ENCODE measurements at places on chromosomes 11 and 22.

DNA sequence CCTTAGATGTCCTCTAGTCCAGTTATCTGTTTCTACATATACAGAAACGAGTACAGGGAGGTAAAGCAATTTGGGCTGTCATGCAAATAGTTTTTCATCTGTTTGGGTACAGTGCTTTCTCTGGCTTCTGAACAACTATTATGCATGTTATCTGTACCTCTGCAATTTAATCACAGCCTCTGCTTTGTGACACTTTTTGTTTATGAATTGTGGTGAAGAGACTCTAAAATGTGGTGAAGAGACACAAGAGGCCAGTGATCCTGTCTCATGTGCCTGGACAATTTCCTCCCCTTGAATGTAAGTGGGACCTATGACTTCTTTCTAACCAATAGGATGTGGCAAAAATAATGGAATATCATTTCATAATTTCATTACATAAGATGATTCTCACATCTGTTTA is 130.3 kb upstream of the ARHGAP42 start:
- DNase-seq = no peak

GRCh38 chr11:111731821-111732220 is 34.4 kb downstream of the PPP2R1B start:
- DNase-seq = no peak

GRCh38 chr11:64343767-64344559 is 4.0 kb downstream of the CCDC88B start:
- DNase-seq = no peak

DNA sequence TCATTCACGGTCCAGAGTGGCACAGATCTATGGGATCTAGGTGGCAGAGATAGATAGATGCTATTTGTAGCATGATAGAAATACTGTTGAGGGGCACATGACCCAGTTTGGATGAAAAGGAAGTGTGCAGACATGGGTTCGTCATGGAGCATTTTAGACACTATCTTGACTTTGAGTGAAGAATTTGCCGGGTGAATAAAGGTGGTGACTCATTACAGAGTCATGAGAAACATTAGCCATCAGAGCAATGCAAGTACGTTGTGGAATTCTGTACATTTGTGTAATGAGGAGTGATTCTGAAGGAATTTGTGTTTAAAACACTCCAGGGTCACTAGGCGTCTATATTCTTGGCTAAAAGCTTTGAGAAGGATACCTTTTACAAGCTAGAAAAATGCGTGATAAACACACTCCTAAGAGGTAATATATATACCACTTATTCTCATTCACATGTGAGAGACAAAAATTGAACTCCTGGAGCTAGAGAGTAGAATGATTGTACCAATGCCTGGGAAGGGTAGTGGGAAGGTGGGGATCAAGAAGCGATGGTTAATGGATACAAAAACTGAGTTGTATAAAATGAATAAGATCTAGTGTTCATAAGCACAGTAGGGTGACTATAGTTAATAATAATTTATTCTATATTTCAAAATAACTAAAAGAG is 593.7 kb upstream of the LUZP2 start:
- no peak for DNase-seq

GRCh38 chr11:18264677-18265555 is 1.1 kb upstream of the SAA1 start:
- no peak for DNase-seq

DNA sequence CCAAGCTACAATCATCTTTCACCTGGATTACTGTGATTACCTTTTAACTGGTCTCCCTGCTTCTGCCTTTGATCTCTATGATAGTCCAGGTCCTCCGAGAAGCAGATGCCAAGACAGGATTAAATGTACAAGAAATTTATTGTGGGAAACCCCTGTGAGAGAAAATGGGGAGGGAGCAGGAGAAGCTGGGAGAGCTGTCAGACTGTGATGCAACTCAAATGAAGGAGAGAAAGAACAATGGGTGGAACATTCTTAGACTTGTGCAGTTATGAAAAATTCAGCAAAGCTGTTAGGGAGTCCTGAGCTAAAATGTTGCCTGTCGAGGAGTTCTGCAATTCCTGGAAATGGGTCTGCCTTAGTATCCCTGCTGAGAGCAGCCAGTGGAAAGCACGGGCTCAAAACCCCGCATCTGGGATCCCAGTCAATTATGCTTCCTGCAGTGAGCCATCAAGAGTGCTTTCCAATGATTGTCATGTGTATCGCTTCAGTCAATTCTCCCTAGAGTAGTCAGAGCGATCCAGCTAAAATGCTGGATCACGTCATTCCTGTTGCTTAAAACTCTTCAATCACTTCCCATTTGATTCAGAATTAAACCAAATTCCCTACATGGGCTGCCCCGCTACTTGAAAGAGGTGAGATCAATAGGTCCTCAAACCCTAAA is 16.5 kb upstream of the CSTF3 start:
- no peak for DNase-seq

DNA sequence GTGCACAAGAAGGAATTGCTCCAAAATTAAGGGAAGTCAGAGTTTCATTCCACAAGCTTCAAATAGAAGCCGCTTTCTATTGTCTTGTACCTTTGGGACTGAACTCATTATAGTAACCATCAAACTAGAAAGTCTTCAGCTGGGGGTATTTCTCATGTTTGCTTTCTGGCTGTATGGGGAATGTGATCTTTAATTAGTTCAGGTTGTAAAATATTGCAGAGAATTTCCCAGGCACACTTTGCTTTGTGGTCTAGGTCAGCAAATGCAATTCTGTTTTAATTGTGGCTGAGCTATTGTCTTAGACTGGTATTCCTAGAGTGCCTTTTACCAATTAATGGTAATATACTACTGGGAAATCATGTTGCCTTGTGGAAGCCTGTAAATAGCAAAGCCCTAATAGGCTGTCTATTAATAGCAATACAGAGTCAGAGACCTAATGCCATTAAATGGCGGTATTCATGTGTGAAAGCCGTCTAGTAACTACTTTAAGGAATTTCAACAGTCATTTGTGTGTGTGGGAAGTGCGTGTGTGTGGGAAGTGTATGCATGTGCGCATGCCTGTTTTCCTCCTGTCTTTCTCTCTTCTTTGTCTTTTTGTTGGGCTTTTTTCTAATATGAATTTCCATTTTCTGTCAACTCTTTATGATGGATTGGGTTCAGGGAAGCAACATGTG is 276.6 kb downstream of the FAT3 start:
- no peak for DNase-seq

DNA sequence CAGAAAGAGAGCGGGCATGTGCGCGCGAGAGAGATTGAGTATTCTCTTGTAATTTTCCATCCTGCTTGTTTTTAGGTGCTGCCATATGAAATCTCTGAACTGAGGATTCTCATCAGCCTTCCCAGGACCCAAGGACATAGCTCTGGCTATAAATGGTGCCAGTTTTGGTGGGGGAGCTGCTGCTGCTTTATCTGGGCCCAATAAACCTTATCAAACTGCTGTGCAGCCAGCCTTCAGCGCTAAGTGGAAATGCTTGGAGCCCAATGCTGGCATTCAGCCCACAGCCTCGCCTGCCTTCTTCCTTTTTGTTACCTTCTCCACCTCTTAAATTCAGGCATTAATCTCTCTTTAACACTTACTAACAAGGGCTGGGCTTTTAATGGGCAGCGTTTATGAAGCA is 2.4 kb upstream of the ZBTB16 start:
- DNase-seq = peak; percentile 49

DNA sequence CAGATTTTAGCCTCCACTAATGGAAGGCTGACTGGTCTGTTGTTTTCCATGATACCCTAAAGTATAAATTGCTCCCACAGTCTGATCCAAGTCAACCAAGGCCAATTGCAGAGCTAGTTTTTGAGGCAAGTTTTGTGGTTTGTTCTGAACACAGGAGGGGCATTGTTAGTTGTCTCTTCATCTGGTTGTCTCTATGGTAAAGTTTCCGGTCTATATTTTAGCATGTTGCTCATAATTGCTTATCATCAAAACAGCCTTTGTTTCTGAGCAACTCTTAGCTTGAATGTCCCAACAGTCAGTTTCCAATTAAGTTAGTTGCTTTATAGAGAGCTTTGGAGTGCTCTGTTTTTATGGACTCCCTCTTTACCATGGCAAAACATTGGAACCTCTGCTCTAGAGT is 217.6 kb upstream of the CARD18 start:
- no peak for DNase-seq

GRCh38 chr22:32922186-32922585 is 120.7 kb downstream of the TIMP3 start:
- DNase-seq = no peak

DNA sequence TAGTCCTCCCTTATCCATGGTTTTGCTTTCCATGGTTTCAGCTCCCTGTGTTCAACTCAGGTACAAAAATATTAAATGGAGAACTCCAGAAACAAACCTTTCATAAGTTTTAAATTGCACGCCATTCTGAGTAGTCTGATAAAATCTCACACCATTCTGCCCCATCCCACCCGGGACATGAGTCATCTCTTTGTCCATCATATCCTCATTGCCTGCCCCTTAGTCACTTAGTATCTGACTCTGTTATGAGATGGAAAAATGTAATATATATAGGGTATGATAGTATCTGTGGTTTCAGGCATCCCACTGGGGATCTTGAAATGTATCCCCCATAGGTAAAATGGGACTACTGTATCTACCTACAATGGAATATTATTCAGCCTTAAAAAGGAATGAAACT is 35.5 kb upstream of the FGF3 start:
- no peak for DNase-seq

DNA sequence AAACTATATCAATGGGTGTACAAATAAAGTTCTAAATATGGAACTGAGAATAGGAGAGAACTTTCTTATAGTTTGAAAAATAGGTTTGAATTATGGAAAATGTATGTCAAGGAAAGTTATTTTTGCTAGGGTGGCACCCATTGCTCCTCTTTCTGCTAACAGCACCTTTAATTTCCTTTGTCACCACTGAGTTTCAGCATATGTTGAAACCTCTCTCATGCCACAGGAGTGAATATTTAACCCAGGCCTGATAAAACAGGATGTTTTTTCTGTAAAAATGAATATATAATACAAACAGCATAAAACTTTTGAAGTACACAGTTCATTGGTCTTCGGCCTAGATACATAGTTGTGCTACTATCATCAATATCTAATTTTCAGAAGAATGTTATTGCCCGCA is 385.5 kb upstream of the ANO5 start:
- no peak for DNase-seq

DNA sequence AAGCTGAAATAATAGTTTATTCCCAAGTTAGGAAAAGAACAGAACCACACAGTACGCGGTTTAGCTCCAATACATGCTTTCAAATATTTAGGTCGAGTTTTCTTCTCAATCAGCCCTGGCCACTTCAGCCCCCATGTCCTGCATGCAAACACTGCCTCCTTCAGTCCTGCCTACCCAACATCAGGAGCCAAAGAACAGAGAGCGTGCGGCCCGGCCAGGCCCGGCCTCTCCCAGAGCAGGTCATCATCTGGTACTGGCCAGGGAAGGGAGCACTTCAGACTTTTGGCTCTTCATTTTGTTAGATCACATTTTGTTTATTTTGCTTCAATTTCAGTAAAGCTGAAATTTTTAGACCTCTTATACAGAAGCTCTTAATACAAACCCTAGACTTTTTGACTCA is 6.7 kb downstream of the BRD1 start:
- DNase-seq = no peak

DNA sequence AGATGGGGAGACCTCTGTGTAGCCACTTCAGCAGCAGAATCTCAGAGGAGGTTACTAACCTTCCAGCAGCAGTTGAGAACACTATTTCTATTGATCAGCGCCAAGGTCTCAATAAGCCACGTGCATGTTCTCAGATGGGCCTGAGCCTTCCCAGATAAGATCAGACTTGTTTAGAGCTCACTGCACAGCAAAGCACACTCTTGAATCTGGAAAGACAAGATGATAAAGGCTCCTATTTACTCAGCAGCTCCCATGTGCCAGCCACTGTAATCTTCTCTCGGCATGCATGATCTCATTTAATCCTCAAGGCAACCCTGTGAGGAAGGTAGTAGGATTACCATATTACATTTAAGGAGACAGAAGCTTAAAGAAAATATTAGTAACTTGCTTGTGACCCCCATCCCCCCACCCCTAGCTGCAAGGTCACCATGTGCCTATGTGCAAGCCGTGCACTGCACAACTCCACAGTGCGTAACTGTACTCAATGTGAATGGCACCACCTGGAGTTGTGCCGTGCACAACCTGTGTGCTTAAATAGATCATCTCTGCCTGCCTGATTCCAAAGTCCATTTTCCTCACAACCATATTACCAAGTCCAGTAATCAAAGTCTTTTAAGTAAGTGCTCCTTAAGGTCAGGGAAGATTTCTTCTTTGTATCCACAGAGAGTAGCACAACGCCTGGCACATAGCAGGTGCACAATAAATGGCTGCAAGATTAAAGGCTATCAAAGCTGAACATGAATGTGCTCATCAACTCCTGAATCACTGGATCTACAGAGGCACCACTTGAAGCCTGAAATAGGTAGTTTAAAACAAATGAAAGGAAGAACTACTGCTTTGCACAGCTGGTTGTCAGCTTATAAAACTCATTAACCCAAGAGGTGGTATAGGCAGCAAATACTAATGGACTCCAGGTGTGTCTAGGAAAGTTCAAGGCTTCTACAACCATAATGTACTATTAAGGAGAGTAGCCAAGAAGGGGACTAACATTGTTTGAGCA is 293.8 kb downstream of the BUD13 start:
- DNase-seq = no peak

GRCh38 chr11:122071709-122072202 is 44.3 kb downstream of the BLID start:
- no peak for DNase-seq

DNA sequence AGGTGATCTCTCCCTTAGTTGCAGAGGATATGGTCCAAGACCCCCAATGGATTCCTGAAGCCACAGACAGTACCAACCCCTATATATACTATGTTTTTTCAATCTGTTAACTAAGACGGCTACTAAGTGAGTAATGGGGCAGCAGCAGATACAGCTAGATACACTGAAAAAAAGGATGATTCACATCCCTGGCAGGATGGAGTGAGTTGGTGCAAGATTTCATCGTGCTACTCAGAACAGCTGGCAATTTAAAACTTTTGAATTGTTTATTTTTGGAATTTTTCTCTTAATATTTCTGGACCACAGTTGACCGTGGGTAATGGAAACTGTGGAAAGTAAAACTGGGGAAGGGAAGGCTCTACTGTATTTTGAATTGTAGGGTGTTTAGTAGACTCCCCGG is 17.0 kb upstream of the TMEM218 start:
- no peak for DNase-seq

GRCh38 chr11:70727899-70728620 is 329.7 kb downstream of the CTTN start:
- DNase-seq = no peak

GRCh38 chr22:34960005-34960404 is 106.0 kb upstream of the ISX start:
- no peak for DNase-seq

GRCh38 chr11:36073411-36074203 is 129.7 kb downstream of the LDLRAD3 start:
- DNase-seq = no peak

DNA sequence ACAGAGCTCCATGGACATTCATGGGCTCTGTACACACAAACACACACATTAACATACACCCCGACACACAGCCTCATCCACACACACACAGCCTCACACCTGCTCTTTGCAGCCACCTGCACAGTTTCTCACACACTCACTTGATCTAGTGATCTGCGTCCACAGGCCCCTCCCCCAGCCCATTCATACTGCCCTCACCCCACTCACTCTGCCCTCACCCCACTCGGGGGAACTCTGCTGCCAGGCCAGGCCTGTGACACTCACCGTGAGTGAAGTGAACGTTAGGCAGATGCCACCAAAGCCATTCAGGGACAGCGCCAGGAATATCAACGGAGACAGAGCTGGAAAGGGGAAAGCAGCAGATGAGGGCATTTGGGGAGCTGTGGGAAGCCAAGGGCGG is 15.0 kb downstream of the SLC43A1 start:
- DNase-seq = no peak

GRCh38 chr22:31579835-31580242 is 82.2 kb downstream of the PISD start:
- DNase-seq = no peak

Data from common myeloid progenitor, CD34-positive (primary cell).